Lung (tissue), 17 donors: ENCODE measurements at places on chromosomes 11 and 22. TPM values are rescaled to one million over a fixed set of nuclear protein-coding genes. Genes with fewer than 3 reads are reported as not detected.

The SCN4B gene
- total RNA-seq, result 5.2 TPM

DNA sequence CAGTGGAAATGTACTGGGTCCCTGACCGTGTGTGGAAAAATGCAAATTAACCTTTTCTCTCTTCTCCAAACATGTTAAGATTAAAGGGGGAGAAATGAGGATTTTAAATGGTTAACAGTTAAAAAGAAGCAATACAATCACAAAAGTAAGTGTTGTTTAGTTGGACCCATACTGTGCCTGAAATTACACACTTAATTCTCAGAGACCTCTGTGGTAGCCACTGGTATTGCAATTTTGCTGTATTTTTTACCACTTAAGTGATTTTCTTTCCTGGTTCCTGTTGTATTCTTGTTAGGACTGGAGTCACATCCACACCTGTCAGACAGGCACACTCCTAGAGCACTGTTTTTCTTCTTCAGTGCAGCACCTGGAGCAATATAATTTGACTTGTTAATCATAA, 179.6 kb upstream of the PDGFD start:
- H3K27me3 ChIP-seq, result no peaks in the 10 kb centered on the region
- H3K4me1 ChIP-seq, result no peaks in the 10 kb centered on the region
- no peak for DNase-seq
- no peak overlapping the region for H3K4me3 ChIP-seq
- H3K27ac ChIP-seq, result no peak overlapping the region
- H3K36me3 ChIP-seq, result no peaks in the 10 kb centered on the region

The HNRNPUL2 gene
- total RNA-seq, result 53.1 TPM

GRCh38 chr11:111378861-111379601, at the start of gene POU2AF1:
TSS of gene POU2AF1 (minus strand) at chr11:111379275. CDS start at chr11:111379177, 98 bp downstream.
- no peaks in the 10 kb centered on the region for H3K4me1 ChIP-seq
- peak; percentile 13 for DNase-seq
- no peak within 1 kb of the TSS for H3K27ac ChIP-seq
- no peaks in the 10 kb centered on the region for H3K27me3 ChIP-seq

- H3K4me1 ChIP-seq, result no peaks in the 10 kb centered on the region
- peaks cover 21% of the 10 kb centered on the region for H3K36me3 ChIP-seq
- no peak overlapping the region for H3K4me3 ChIP-seq
- H3K27me3 ChIP-seq, result no peaks in the 10 kb centered on the region
- H3K27ac ChIP-seq, result no peak overlapping the region
- DNase-seq, result no peak
Measured at GRCh38 chr11:113840932-113841664, 34.3 kb downstream of the USP28 start.

- DNase-seq, result no peak
- no peaks in the 10 kb centered on the region for H3K27me3 ChIP-seq
- no peak overlapping the region for H3K4me3 ChIP-seq
Measured at GRCh38 chr11:43895601-43896000, 15.0 kb downstream of the ALKBH3 start.

- H3K27me3 ChIP-seq, result no peaks in the 10 kb centered on the region
- peak; percentile 5 for DNase-seq
- H3K27ac ChIP-seq, result peak overlapping the region; percentile 65
- peaks cover 2% of the 10 kb centered on the region for H3K4me1 ChIP-seq
- H3K4me3 ChIP-seq, result no peak overlapping the region
Measured at GRCh38 chr11:113778111-113778910, 1.3 kb upstream of the CLDN25 start.

GRCh38 chr11:69320326-69320725, 26.4 kb downstream of the MYEOV start:
- no peaks in the 10 kb centered on the region for H3K4me1 ChIP-seq
- H3K36me3 ChIP-seq, result no peaks in the 10 kb centered on the region
- H3K27me3 ChIP-seq, result no peaks in the 10 kb centered on the region
- no peak for DNase-seq
- no peak overlapping the region for H3K27ac ChIP-seq

The GGT5 gene
- 92.0 TPM for total RNA-seq

- no peak overlapping the region for H3K27ac ChIP-seq
- no peak for DNase-seq
- no peaks in the 10 kb centered on the region for H3K4me1 ChIP-seq
- H3K4me3 ChIP-seq, result no peak overlapping the region
Measured at GRCh38 chr11:371051-371450, 1.8 kb downstream of the B4GALNT4 start.

- DNase-seq, result no peak
- no peaks in the 10 kb centered on the region for H3K36me3 ChIP-seq
- no peak overlapping the region for H3K4me3 ChIP-seq
- no peak overlapping the region for H3K27ac ChIP-seq
Measured at GRCh38 chr11:64558869-64559268, 32.2 kb upstream of the SLC22A12 start.

- no peak overlapping the region for H3K27ac ChIP-seq
- DNase-seq, result no peak
- no peaks in the 10 kb centered on the region for H3K4me1 ChIP-seq
- no peak overlapping the region for H3K4me3 ChIP-seq
- H3K27me3 ChIP-seq, result no peaks in the 10 kb centered on the region
Measured at GRCh38 chr11:73498343-73498742, 99.6 kb downstream of the FAM168A start.

GRCh38 chr11:100329352-100329751, 357.7 kb upstream of the ARHGAP42 start:
- no peak for DNase-seq
- no peak overlapping the region for H3K4me3 ChIP-seq
- H3K4me1 ChIP-seq, result no peaks in the 10 kb centered on the region
- no peaks in the 10 kb centered on the region for H3K27me3 ChIP-seq
- no peak overlapping the region for H3K27ac ChIP-seq

DNA sequence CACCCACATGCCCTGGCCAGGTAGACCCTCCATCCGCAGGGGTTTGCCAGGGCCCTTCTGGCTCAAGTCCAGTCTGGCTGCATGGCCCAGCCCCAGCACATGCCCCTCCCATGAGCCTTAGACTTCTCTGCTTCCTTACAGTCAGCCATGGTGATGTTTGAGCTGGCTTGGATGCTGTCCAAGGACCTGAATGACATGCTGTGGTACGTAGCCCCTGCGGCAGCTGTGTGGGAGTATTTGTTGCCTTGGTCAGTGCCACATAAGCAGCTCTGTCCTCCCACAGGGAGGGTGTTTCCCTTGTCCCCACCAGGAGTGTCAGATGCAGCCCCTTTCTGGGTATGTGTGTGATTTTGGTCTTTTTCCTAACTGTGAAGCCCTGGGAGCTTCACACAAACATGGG, 17.5 kb downstream of the CDC45 start:
- DNase-seq, result no peak
- H3K36me3 ChIP-seq, result no peaks in the 10 kb centered on the region
- H3K27ac ChIP-seq, result no peak overlapping the region
- no peaks in the 10 kb centered on the region for H3K27me3 ChIP-seq
- H3K4me1 ChIP-seq, result no peaks in the 10 kb centered on the region

DNA sequence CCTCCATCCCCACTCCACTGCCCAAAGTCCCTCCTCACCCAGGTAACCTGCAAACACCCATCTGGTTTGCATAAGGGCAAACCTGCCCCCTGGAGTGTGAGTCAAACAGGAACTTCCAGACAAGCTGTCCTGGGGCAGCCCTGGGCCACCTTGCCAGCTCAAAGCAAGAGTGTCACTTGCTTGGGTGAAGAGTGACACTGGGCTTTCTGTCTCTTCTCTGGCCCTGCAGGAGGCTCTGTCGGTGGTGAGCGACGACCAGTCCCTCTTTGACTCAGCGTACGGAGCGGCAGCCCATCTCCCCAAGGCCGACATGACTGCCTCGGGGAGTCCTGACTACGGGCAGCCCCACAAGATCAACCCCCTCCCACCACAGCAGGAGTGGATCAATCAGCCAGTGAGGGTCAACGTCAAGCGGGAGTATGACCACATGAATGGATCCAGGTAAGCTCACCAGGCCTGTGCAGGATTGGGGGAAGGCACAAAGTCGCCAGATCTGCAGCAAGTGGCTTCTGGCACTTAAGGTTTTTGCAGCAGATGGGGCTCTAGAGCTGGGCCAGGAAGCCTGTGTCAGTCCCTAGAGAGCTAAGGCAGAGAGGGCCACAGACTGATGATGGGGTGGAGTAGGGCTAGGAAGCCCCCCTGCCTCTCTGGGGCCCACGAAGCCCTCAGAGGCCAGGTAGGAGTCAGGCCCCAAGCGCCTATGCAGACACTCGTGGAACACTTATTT, 64.2 kb downstream of the FLI1 start:
- H3K36me3 ChIP-seq, result peaks cover 3% of the 10 kb centered on the region
- DNase-seq, result no peak
- no peaks in the 10 kb centered on the region for H3K27me3 ChIP-seq
- no peak overlapping the region for H3K4me3 ChIP-seq

DNA sequence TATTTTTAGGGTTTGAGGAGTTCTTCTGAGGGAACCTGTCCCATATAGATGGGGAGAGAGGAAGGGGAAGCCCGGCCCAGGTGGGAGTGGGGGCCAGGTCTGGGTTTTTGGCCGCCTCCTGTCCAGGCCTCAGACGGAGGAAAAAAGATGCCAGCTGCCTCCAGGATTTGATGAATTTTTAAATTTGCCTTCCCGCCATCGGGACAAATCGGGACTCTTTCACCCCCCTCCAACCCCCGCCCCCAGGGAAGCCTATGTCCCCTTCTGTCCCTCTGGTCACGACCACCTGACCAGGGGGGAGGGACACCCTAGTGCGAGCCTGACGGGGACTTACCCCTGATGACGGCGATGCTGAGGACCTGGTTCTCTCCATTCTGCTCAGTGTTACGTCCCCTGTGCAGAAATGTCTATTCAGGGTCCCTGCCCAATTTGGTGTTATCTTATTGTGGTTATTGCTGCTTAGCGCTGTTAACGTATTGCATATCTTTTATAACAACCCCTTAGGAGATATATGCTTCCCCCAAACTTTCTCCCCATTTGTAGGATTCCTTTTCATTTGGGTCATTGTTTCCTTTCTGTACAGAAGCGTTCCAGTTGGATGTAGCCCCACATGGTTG, 115.9 kb upstream of the GRK3 start:
- H3K4me3 ChIP-seq, result peak overlapping the region; percentile 85
- no peak overlapping the region for H3K27ac ChIP-seq
- peaks cover under 1% of the 10 kb centered on the region for H3K36me3 ChIP-seq
- H3K4me1 ChIP-seq, result no peaks in the 10 kb centered on the region

The SC5D gene
- 48.9 TPM for total RNA-seq

The MS4A3 gene
- total RNA-seq, result 0.25 TPM

DNA sequence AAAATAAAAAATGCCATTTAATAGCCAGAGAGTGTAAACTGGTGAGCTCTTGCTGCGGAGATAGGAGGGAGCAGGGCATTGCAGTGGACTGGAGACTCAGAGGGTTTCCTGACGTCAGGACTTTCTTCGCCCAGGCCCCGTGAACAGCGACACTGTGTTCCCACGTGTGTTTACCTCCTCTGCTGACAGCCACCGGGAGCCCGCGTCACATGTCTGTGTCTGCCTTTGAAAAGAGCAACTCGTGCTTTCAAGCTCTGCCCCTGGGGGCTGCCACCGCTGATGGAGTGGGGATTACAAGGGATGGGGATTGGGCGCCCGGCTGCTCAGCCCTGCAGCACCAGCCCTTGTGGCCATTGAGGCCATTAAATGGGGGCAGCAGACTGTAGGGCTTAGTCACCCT, 3.3 kb downstream of the TANGO2 start:
- H3K27me3 ChIP-seq, result no peaks in the 10 kb centered on the region
- DNase-seq, result no peak
- peaks cover 7% of the 10 kb centered on the region for H3K4me1 ChIP-seq
- no peak overlapping the region for H3K27ac ChIP-seq
- no peak overlapping the region for H3K4me3 ChIP-seq
- H3K36me3 ChIP-seq, result no peaks in the 10 kb centered on the region

DNA sequence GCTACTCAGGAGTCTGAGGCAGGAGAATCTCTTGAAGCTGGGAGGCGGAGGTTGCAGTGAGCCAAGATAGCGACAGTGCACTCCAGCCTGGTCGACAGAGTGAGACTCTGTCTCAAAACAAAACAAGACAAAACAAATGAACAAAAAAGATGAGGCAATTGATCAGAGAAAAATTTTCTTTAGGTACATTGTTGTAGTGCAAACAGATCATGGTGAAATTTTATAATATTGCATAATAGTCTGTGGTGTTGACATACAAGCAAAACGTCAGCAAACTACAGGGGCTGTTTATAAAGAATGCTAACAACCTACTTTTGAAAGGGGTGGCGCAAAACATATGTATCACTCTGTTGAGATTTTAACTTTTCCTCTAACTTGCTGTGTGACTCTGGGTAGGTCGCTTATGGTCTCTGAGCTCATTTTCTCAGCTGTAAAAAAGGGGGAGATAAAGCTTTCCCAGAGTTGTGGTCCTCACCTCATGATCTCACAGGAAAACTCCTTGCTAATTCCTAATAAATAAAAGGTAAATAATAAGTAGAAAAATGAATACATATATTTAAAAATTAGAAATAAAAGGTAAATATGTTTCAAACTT, 64.8 kb upstream of the NUP160 start:
- H3K36me3 ChIP-seq, result no peaks in the 10 kb centered on the region
- DNase-seq, result no peak
- H3K4me1 ChIP-seq, result peaks cover 16% of the 10 kb centered on the region
- H3K4me3 ChIP-seq, result no peak overlapping the region

DNA sequence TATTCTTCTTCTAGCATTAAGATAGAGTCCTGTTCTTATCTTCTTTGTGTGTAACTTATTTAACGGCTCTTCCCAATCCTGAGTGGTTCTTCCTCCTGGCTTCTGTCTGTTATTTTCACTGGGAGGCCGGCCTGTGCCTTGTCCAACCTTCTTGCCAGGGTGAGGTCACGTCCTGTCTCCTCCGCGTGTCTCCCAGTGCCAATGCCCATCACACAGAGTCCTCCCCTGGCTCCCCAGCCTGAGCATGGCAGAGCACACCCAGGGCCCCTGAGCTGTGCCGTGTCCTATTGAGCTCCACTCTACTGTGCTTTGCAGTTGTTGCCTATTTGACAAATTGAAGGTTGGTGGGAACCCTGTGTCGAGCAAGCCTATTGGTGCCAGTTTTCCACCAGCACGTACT, 487.3 kb downstream of the BRD1 start:
- no peaks in the 10 kb centered on the region for H3K36me3 ChIP-seq
- H3K27ac ChIP-seq, result no peak overlapping the region
- no peak for DNase-seq
- no peaks in the 10 kb centered on the region for H3K4me1 ChIP-seq
